Mesendoderm (in vitro differentiated cells): ENCODE measurements at places on chromosomes 5 and 9.

DNA sequence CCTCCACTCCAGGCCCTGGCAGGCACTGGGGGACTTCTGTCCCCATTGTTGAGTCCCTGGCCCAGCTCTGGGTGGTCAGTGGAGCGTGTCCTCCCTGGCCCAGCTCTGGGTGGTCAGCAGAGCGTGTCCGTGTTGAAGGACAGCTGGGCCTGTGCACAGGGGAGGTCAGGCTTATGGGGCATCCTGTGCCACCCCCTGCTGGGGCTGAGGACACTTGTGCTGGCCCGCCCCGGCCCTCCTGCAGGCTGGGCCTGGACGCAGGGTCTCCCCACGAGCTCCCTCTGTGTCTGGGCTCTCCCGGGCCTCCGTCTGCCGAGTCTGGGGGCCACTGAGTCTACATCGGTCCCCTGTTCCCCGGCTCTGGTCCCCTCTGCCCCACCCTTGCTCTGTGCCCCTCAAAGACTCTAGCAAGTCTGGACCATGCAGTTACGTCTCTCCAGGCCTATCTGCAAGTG is 11.5 kb upstream of the CLIC3 start:
- DNase-seq, result no peak

GRCh38 chr5:7844901-7845300 is 6.0 kb downstream of the CFAP90 start:
- DNase-seq, result no peak

GRCh38 chr5:95440825-95441224 is 49.7 kb downstream of the FAM81B start:
- DNase-seq, result no peak

- DNase-seq, result no peak
Observed at GRCh38 chr5:2985718-2986117, 234.2 kb upstream of the IRX2 start.
